ENCODE measurements at places on chromosomes 7 and 10.
A peak's percentile ranks its signal among the peaks of the same experiment; 100 is the strongest.

GRCh38 chr10:98041352-98042043, 11.1 kb upstream of the CRTAC1 start:
- peak; percentile 80 for DNase-seq

- no peak for DNase-seq
Observed at GRCh38 chr10:50310560-50311174, 59.4 kb upstream of the ASAH2 start.

GRCh38 chr7:7385421-7385820, 150.3 kb downstream of the COL28A1 start:
- no peak for DNase-seq

- no peak for DNase-seq
Observed at GRCh38 chr10:132765435-132765834, 20.5 kb downstream of the NKX6-2 start.

DNA sequence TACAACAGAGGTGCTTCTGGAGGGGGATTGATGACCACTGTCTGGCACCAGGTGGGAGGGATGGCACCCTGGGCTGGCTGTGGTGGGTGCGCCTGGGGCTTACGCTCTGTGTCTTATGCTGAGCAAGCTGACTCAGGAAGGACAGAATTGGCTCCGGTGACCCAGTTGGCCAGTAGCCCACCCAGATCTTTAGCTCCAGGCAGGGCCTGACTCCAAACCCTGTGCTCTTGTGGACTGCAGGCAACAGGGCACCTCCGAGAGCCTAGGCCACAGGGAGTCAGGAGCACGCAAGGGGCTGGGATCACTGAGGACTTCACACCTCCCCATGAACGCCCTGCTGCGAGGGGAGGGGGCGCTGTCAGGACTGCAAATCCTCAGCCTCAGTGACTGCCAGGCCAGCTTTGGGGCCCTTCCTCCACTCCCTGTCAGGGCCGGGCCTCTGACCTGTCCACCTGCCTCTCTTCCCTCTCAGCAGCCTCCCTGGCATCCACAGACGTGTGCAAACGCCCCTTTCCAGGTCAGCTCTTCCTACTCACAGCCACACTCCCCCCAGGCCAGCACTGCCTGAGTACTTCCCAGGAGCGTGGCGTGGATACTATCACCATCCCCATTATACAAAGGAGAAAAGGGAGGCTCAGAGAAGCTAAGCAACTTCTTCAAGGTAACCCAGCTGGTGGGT, 118.7 kb downstream of the SLIT1 start:
- no peak for DNase-seq
